ENCODE measurements at places on chromosomes 13 and 19.

DNA sequence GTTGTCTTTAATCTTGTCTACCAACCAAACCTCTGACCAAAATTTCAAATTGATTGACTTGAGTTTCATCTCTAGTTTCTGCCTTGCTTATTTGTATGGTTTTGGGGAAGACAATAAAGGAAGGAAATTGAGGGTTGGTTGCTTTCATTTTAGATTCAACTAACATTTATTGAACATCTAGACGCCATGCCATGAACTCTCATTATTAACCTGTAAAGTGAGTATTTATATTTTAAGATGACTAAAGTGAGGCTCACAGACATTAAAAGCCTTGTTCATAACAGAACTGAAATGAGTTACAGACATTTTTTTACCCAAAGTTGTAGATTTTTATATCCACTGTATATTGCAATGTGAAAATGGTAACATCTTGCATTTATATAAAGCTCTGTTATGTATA, 239.3 kb downstream of the LMO7 start:
- no peak for DNase-seq

GRCh38 chr13:26813321-26813979, 52.9 kb upstream of the GPR12 start:
- DNase-seq: no peak

DNA sequence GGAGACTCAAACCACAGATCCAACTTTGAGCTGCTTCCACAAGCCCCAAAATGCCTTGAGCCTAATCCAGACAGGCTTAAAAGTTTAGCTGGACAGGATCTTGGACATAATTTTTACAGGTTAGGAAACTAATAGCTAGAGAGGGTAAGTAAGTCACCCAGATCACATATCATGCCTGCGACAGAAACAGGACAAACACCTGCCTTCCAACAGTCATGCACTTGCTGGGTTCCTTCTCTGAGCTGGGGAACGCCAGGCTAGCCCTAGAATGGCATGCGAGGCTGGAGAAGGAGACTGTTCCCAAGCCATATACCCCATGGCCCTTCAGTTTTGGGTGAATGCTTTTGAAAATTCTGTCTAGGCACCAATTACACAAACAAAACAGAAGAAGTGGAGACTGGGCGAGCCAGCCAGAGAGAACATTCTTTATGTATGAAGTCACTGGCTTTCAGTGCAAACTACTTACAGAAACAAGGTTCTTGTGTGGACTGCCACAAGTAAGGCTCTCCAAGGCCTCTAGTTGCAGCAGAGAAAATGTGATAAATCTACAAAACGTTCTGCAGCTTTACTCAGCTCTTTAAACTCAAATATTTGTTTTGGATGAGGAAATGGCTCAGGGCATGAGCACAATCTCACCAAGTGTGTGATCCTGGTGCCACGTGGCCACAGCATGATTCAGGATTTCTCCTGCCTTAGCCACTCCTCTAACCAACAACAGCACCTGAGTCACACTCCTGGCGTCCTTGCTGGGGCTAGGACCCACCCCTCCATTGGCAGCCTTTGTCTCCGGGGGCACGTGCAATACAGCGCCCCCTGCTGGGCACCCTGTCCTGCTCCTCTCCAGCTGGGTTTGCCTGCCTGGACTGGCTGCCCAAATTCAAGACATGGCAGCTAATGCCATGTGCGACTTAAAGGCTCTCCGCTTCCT, 73.4 kb upstream of the UBL3 start:
- peak; percentile 63 for DNase-seq

DNA sequence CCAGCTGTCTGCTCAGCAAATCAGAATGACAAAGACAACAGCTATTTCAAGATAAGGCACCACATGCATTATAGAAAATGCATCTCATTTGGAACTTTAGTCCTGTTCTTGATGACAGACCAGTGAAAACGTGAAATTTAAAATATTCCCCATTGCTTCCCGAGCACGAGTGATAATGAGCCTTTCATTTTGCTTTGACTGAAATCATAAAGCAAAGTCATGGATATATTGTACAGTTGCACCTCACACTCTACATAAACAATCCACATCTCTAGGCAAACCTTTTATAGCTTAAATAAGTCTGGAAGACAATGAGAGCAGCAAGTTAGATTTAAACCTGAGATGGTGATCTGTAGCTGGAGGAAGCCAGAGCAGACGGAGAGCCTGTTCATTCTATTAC, 79.1 kb downstream of the FAM216B start:
- no peak for DNase-seq

GRCh38 chr13:97953376-97953970, at the start of gene IPO5:
TSS of gene IPO5 (plus strand) at chr13:97953675. CDS start at chr13:97976697, 23,022 bp downstream.
- DNase-seq: no peak

Measured in activated CD4-positive, alpha-beta T cell treated with anti-CD3 and anti-CD28 coated beads for 4 hours (primary cell).